Esophagus muscularis mucosa (tissue), 4 donors: ENCODE measurements at places on chromosomes 6 and 20. TPM values are rescaled to one million over a fixed set of nuclear protein-coding genes. Genes with fewer than 3 reads are reported as not detected.

DNA sequence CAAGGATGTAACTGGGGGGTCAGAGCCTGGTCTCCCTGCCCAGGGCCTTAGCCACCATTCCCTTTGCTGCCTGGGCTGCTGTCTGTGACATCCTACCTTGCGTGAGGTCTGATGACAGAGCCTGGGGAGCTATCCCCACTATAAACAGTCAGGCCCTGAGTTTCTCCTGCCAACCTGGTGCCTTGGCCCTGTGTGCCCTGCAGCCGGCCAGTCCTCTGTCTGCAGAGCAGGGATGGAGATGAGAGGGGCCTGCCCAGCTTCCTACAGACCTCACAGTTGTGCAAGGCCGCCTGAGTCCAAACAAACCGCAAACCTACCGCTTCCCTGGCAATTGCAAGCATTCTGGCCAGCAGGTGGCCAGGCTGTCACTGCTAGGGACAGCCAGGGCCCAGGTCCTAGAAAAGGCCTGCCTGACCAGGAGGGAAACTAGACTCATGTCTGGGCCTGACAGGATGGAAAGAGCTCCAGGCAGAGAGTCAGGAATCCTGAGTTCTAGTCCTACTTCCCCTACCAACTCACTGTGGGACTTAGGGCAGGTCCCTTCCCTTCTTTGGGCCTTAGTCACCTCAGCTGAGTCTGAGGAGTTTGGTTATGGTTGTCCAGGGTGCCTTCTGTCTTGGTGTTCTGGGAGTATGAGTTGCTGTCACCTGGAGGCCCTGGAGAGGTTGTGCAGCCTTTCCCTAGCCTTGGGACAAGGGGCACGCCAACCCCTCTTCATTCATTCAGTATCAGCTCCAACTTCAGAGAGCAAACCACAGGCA is 86.2 kb downstream of the VEGFA start:
- no peak for DNase-seq

- DNase-seq: no peak
These were observed 32.0 kb downstream of the TFAP2A start for GRCh38 chr6:10382728-10383330.

DNA sequence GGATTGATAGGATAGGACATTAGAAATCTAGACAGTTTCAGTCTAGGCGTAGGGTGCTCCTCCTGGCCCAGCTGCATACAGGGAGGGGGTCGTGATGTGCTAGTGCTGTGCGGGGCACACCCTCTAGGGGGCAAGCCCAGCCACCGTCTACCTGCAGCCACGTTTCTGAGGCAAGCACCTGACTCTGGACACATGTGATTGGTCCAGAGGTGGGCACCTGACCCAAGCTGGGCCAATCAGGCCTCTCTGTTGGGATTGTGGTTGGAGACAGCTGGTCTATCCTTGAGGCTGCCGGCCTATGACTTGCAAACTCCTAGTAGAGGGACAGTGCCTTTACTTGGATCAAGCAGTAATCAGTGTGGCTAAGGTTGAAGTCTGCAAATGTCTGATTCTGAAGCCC is 317.1 kb downstream of the BMP7 start:
- DNase-seq: no peak

GRCh38 chr20:4059606-4060005 is 44.2 kb upstream of the RNF24 start:
- no peak for DNase-seq

DNA sequence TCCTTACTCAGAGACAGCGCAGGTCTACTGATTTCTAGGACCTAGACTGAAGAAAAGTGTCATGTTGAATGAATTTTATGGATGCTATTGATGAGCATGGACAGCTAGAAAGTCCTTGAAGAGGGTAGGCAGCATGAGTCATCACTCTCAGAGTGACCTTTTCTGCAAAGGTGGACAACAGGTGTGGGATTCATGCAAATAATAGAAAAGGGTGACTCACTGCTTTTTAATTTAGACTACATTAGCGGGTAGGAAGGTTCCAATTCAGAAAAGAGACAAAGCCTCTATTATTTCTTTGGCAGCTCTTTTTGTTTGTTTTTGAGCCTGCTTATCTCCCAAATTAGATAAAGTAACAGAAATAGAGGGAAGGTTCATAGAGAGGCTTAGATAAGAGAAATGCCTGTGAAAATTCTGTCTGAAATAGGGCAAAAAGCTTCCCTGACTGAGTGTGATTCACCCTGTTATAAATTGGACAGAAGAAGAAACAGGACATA is 191.4 kb downstream of the TENT5A start:
- DNase-seq: no peak

DNA sequence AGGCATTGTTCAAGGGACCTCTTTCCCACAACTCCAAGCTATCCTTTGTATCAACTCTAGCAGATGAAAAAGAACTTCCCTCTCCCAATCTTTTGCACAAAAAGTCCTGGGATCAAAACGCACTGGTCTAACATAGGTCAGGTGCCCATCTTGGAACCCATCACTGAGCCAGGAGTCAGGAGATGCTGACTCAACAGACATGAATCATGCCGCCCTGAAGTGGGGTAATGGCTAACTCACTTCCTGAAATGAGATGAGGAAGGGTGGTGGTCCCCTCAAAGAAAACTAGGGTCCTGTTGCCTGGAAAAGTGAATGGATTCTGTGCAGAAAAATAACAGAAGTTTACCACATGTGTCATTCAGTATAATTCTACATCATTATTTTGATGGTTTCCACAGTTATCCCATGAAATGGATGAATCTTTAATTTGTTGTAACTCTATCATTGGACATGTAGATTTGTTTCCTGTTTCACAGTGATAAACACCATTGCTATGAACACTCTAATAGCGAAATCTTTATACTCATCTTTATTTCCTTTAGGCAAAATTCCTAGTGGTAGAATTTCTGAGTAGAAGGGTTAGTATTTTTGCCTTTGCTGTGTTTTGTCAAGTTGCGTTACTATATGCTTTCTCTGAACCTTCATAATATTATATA is 151.3 kb downstream of the SLC16A10 start:
- DNase-seq: no peak

GRCh38 chr6:71345476-71346333 is 57.1 kb downstream of the OGFRL1 start:
- DNase-seq: no peak

- no peak for DNase-seq
These were observed 217.1 kb upstream of the THEMIS start for GRCh38 chr6:128117916-128118315.

DNA sequence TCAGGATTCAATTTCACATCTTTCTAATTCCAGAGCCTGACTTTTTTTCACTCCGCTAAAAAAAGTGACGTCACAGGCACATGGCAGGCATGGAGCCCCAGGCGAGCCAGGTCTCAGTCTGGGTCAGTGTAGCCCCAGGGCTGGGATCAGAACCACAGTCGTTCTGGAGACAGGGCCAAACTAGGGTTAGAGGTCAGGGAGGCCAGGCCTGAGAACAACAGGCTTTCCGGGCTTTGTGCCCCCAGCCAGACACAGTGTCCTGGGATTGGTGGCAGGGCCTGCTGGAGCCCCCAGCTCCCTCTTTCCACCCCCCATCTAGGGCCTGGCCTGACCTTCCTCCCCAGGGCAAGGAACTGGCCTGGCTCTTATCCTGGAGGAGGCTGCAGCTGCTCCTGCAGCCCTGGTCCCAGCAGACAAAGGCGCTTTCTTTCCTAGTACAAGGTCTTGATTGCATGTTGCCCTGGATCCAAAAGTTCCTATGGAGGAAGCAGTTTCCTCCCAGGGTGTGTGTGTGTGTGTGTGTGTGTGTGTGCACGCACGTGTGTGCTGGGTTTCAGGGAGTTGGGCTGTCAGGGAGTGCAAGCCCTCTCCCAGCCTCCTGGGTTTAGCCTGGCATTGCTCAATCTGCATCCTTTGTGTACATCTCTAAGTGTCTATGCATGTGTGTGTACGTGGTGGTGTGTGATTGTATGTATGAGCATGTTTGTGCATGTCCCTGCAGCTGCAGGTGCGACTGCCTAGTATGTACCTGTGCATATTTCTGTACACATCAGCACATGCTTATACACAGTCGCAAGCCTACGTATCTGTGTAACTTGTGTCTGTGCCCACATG is 26.5 kb upstream of the EMILIN3 start:
- DNase-seq: no peak

GRCh38 chr6:71124340-71124739 is 164.3 kb upstream of the OGFRL1 start:
- no peak for DNase-seq

- no peak for DNase-seq
These were observed 3.5 kb downstream of the TUBB1 start for GRCh38 chr20:59022754-59023153.

- DNase-seq: no peak
These were observed 109.6 kb downstream of the ALDH8A1 start for GRCh38 chr6:134840086-134840867.

GRCh38 chr6:42366999-42367352 is 84.8 kb downstream of the TRERF1 start:
- DNase-seq: no peak

GRCh38 chr6:25263657-25264056 is 15.5 kb upstream of the CARMIL1 start:
- DNase-seq: no peak

DNA sequence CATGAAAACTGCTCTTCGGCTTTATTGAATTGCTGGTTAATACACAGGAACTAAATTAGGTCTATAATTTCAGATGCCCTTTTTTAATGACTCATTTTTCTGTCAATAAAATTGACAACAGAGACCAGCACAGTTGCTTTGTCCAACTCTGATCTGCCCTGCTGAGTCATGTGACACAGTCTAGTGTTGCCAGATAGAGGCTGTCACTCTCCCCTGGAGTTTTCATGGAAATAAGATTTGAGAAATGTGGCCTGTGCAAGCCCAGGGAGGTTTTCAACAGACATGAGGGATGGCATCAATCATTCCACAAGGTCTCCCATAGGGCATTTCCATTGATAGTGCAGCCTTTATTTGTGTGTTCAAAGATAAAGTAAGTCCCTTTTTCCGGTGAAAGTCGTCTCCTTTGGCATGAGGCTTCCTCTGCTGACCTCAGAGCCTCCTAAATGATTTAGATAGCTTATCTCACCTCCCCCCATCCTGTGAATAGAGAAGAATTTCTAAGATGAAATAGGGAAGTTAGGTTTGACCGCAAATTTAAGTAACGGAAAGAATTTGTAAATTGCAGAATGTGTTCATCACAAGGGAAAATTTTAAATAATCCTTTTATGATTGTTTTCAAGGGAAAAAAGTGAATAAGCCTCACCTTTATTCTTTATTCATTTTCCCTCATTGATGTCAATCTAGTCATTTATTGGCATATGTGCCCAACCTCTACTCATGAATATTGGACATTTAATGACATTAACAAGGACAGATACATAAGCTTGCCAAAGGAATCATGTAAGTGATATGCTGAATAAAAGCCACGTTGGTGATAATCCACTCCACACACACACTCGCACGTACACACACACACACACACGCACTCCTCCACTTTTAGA is 277.7 kb downstream of the ADGB start:
- no peak for DNase-seq

GRCh38 chr20:13219327-13220193 is 1.5 kb upstream of the ISM1 start:
- no peak for DNase-seq

GRCh38 chr20:2680046-2680445 is 12.5 kb upstream of the EBF4 start:
- DNase-seq: no peak

DNA sequence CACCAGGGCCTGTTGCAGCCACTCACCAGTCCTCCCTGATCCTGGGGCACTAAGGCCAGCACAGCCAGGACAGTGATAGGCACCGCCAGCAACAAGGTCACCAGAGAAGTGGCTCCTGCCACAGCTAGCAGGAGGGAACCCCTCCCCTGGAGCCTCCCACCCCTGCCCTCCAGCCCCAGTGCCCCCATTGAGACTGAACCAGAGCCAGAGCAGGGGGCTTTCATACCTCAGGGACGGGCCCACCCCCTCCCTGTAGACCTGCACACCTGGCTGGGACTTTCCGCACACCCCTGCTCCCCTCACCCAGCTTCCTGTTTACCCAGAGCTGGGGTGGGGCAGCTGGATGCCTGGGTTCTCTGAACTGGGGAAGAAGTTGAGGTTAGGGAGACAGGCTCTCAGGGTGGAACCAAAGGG is at the start of gene LTB:
Gene LTB, minus strand, starts transcription at position 195 of the 414 bp plus-strand sequence. Its CDS starts 7 bp downstream, at position 188.
- DNase-seq: no peak

DNA sequence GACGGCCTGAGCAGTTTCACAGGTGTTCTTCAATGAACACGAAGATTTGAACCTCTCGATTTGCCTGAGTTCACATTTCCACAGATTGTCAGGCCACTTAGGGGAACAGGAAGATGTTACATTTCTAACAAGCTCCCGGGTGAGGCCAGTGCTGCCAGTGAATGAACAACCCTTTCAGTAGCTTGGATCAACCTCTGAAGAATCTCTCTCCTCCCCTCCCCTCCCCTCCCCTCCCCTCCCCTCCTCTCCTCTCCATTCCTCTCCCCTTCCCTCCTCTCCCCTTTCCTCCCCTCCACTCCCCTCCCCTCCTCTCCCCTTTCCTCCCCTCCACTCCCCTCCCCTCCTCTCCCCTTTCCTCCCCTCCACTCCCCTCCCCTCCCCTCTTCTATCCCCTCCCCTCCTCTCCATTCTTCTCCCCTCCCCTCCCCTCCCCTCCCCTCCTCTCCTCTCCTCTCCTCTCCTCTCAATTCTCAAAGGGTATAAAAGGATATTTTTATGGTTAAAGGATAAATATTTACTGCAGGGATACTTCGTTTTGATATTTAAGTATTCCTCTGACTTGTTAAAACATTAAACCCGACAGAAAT is 114.1 kb upstream of the INSM1 start:
- no peak for DNase-seq

DNA sequence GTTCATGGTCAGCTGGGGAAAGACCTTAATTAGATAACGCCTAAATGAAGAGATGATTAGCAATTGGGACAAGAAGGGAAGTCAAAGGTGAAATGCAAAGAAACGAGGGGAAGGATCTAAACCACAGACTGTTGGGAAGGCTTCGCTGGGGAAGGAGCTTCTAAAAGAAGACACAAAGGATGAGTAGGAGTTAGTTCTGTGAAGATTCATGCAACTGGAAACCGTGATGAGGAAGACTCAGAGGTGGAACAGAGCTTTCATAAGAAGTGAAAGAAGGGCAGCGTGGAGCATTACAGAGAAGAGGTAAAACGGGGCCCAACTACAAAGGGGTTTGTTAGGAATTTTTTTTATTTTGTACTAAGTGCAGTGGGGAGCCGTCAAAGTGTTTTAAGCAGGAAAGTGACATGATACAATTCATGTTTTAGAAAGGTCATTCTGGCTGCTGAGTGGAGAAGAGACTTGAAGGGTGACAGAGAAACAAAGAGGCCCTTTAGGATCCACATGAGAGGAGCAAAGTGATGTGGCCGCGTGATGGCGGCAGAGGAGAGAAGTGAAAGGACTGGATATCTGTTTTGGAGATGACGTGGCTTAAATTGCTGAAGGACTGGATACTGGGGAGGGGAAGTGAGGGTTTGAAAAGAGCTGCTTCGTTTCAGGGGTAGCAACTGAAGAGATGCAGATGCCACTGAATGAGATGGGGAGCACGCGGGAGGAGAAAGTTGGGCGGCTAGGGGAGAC is 33.6 kb downstream of the TTI1 start:
- DNase-seq: no peak

- DNase-seq: no peak
These were observed 86.2 kb downstream of the PLEKHG1 start for GRCh38 chr6:150685860-150686259.

LHFPL5 gene
- total RNA-seq: not detected

FERMT1 gene
- 0.42 TPM for total RNA-seq

ABHD16B gene
- total RNA-seq: not detected

SRMS gene
- not detected for total RNA-seq

NKX2-4 gene
- not detected for total RNA-seq

SLA2 gene
- total RNA-seq: 0.26 TPM
